ENCODE measurements at places on chromosomes 1 and 21.
A peak's percentile ranks its signal among the peaks of the same experiment; 100 is the strongest.

- peak; percentile 54 for DNase-seq
Observed at GRCh38 chr1:86913399-86913895, 479 bp downstream of the SELENOF start.

DNA sequence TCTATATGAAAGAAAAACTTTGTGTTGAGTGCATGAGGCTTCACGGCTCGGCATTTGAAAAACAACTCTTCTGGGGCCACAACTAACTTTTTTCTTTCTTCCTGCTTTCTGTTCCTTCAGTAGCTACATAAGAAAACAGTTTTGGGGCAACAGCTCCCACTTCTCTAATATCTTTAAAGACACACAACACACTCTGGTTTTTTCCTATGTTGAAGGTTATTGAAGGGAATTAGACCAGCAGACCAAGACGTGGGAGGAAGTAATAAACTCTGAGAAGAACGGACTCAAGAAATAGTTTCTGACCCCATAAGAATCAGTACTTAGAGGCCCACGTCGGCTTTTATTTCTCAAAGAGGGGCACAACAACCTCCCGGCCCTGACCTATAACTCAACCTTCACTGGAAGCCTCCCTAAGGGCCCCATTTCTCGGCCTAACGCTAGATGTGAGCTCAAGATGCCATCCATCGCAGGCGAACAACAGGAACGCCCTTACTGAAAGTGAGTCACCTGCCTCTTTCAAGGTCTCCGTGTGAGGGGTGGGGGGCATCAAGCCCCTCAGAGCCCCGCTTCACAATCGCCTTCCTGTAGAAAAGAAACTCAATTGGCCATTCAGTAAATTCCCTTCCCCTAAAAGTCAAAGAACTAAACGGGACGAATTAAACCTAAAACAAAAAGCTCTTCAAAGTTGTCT is 844 bp downstream of the ZMYM6 start:
- no peak for DNase-seq

DNA sequence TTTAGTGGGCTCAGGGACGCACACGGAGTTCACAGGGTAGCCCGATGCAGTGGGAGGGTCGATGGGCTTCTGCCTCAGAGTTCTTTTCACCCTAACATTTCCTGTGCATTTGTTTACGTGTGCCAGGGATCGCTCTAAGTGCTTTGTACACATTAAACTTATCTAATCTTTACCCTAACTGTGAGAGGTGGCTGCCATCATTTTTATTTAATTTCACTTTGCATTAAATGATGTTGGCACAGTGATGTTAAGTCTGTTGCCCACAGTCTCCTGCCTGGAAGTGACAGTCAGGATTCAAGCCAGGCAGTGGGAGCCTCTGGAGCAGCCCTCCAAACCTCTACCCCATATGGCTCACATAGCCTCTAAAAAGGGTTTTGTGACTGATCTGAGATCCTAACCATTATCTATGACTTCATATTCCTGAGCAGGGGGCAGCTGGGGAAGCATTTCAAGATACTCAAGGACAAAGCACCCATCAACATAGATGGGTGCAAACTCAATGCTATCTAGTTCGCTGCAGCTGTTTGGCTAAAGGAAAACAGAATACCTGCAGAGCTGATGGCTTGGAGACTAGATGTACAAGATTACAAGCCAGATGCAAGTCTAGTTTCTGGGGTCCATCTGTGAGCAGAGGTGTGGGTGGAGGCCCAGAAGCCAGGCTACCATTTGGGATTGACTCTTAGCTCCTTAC is 303.8 kb downstream of the DISC1 start:
- no peak for DNase-seq

- no peak for DNase-seq
Observed at GRCh38 chr1:62241371-62242131, 46.9 kb downstream of the L1TD1 start.

DNA sequence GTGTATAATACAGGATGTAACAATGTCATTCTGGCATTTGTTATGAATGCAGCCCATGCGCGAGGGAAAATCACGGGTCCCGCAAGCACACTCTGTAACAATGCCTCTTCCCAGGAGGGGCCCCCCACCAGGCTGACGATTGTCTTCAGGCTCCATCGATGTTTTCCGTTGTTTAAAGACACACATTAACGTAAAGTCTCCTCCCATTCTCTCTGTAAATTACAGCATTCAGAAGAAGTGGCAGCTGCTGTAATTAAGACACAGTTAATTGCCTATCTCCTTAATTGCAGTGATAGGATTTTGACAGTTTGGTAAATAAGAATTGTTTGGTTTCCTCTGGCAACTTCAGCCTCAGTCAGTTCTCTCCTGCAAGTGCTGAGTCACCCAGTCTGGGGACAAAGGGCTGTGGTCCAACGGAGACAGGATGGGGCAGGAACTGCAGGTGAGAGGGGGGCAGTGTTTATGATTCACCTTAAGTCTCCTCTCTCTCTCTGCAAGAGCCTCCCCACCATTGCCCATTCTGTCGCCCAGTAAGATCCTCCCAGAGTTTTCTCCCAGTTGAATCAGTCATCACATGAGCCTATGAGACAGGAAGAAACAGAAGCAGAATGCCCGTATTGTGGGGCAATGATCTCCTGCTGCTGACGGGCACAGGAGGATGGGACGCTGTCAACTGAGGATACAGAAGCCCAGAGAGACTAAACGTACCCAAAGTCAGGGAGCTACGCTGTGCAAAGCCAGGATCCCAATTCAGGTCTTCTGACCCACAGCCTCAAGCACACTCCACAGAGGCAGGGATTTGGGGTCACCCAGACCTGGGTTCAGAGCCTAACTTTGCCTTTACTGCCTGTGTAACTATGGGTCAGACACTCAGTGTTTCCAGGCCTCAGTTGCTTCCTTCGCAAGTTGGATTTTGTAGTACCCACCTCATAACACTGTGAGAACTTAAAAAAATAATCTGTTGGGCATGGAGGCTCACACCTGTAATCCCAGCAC is 110.0 kb downstream of the ADSS2 start:
- peak; percentile 93 for DNase-seq

DNA sequence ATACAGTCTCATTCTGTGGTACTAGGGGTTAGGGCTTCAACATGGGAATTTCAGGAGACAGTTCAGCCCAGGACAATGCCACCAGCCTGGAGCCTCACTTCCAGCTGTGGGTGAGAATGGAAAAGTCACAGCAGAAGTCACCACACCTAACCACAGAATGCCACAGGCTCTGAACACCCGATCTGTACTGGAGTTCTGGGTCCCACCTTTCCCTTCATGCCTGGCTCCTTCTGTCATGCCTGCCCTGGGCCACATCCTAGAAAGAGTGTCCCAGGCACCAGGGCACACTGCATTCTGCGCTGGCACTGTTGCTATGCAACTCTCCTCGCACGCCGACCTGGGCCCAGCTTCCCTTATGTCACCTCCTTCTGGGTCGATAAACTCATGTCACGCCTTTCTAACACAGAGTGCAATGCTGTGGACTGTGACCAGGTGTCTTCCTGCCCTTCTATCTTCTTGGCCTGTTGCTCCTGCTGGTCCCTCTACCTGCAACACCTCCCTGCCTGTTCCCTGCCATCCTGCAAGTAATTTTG is 21.2 kb downstream of the RCSD1 start:
- DNase-seq: no peak

GRCh38 chr1:111754984-111755330 is 744 bp upstream of the DDX20 start:
- peak; percentile 56 for DNase-seq

DNA sequence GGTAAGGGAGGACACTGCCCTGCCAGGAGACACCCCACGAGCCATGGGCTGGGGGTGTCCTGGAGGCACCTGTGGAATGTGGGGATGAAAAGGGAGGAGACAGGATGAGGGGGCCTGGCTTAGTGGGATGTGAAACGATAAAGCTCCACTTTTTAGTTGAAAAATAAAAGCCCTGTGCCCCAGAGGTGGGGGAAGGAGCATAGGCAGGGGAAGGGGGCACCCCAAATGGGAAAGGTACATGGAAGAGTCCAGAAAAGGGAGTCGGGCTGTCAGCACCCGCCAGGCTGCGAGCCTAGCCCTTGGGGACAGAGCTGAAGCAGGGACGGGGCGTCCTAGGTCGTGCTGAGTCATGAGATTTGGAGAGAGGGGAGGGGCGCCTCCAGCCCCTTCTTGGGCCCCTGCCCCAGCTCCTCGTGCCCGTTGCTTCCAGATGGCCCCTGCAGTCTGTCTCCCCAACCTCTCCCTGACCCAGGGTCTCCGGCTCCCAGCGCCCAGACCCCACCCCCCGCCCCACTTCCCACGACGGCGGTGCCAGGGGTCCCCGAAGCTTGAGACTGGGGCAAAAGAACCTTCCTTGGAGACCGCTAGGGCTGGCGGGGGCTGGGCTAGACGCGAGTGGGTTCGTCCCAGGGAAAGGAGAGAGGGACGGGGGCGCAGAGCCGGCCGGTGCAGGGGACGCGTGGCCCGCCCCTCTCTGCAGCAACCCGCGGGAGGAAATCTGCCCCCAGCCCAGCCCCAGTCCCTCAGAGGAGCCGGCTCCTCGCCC is 795 bp downstream of the SYT2 start:
- no peak for DNase-seq
